Activated CD4-positive, alpha-beta T cell treated with anti-CD3 and anti-CD28 coated beads, Interleukin-10, Interleukin-2, amounts not matched to agents 100 ng/mL and 50 ng/mL, durations not matched to agents 16 hours and 8 hours (primary cell): ENCODE measurements at places on chromosomes 12 and 14.
A peak's percentile ranks its signal among the peaks of the same experiment; 100 is the strongest.

GRCh38 chr12:106841510-106842302, 67.2 kb downstream of the RIC8B start:
- DNase-seq: peak; percentile 24

DNA sequence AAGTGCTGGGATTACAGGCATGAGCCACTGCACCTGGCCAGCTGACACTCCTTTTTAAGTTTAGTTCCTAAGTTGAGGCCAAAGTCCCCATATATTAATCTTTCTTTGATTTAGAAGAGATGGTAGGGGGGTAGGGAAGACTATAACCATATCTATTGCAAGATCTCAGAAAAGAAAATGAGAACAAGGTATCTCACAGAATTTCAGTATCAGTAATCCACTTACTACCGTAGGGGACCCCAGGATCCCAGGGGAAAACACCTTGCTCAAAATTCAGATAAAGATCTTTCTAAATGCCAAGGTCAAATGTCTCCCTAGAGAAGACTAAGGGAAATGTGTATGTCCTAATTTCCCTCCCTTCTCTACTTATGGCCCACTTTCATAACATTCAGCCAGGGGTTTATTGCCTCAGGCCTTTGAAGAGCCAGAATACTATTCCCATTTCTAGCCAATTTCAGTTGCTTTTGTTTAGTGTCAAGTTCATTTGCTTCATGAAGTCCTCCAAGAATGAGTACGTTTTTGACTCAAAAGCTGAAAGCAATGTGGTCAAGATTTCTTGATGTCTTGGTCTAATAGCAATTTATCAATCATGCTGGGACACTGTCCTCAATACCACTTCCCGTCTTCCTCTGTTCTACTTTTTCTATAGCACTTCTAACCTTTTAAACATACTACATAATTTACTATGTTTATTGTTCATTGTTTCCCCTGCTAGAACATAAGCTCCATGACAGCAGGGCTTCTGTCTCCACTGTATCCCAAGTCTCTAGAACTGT, 86.3 kb downstream of the DCAF5 start:
- DNase-seq: peak; percentile 72

- DNase-seq: no peak
These were observed 1190.7 kb upstream of the SEL1L start for GRCh38 chr14:82724316-82724715.

DNA sequence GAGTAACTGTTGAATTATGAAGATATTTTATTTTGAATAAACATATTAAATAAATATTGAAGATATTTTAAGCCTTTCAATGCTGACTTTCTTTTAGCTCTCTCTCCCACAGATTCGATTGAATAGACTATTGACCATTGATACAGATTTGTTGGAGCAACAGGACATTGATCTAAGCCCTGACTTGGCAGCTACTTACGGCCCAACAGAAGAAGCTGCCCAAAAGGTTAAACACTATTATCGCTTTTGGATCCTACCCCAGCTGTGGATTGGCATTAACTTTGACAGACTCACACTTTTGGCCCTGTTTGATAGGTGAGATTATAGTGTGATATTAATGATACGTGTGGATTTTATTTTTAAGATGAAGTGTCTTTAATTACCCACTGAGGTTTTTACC, 105.6 kb downstream of the PCNX1 start:
- DNase-seq: no peak
